ENCODE measurements at places on chromosomes 16 and 17. TPM values are rescaled to one million over a fixed set of nuclear protein-coding genes. Genes with fewer than 3 reads are reported as not detected.

RBFOX1 gene
- total RNA-seq, result 27.1 TPM

DNA sequence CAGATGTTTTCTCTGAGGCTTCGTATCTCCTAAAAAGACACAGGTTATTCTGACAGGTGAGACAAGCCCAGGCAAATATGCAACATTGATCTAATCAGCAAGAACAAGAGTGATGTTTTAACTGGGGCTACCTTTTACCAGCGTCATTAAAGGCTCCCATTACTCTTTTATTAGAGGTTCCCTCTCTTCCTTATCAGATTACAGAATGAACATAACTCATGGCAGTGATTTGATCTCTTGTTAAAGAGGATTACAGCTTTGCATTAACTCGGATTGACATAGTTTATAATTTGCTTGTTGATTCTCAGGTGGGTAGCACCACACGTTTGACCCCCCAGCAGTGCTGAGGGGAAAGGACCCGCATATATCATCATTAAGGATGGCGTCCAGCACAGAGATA is 90.5 kb downstream of the AATF start:
- DNase-seq, result no peak

TMEM204 gene
- total RNA-seq, result 19.8 TPM

- DNase-seq, result no peak
Observed at GRCh38 chr16:56265184-56265583, 73.9 kb downstream of the GNAO1 start.

- no peak for DNase-seq
Observed at GRCh38 chr17:65228287-65228686, 91.1 kb downstream of the RGS9 start.

OR1A1 gene
- not detected for total RNA-seq

WRAP53 gene
- 3.2 TPM for total RNA-seq

- DNase-seq, result no peak
Observed at GRCh38 chr17:57574040-57574513, 171.0 kb downstream of the CCDC182 start.

OTOP3 gene
- total RNA-seq, result not detected

GRCh38 chr16:87678618-87679017 is 76.3 kb downstream of the JPH3 start:
- DNase-seq, result no peak

DNAH3 gene
- total RNA-seq, result 0.40 TPM
